Suprapubic skin (tissue), 4 donors: ENCODE measurements at places on chromosomes 5 and 9. TPM values are rescaled to one million over a fixed set of nuclear protein-coding genes. Genes with fewer than 3 reads are reported as not detected.

GRCh38 chr9:37382161-37382981, 40.1 kb upstream of the GRHPR start:
- DNase-seq: no peak

- no peak for DNase-seq
Observed at GRCh38 chr5:125950012-125950615, 473.1 kb upstream of the GRAMD2B start.

GRCh38 chr9:113465599-113466140, 2.1 kb downstream of the RGS3 start:
- DNase-seq: no peak

The NXNL2 gene
- not detected for total RNA-seq

DNA sequence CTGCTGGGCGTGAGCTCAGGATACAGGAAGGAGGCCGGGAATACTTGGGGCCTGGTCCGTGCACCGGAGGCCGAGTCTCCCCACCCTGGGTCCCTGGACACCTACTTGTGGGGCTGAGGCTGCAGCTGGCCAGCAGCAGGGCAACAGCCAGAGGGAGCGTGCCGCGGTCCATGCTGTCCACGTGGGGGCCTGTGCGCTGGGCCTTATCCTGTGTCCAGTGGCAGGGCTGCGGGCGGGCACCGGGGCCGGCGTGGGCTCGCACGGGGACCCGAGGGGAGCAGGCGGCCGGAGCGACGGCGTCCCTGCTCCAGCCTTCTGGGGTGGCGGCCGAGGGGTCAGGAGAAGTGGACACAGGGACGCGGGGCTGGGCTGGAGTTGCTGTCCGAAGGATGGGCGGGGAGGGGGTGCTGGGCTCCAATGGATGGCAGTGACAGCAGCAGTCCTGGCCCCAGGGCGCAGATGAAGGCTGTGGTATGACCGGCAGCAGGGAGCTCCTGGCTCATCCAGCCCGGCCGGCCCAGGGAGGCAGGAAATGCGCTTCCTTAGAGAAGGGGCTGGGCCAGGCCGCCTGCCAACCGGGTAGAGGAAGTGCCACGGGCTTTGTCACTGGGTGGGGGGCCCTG, at the start of gene ENG:
Gene ENG, minus strand, starts transcription at position 475 of the 623 bp plus-strand sequence. Its CDS starts 303 bp downstream, at position 172.
- peak; percentile 88 for DNase-seq

- no peak for DNase-seq
Observed at GRCh38 chr9:122145592-122145863, 14.1 kb downstream of the NDUFA8 start.

DNA sequence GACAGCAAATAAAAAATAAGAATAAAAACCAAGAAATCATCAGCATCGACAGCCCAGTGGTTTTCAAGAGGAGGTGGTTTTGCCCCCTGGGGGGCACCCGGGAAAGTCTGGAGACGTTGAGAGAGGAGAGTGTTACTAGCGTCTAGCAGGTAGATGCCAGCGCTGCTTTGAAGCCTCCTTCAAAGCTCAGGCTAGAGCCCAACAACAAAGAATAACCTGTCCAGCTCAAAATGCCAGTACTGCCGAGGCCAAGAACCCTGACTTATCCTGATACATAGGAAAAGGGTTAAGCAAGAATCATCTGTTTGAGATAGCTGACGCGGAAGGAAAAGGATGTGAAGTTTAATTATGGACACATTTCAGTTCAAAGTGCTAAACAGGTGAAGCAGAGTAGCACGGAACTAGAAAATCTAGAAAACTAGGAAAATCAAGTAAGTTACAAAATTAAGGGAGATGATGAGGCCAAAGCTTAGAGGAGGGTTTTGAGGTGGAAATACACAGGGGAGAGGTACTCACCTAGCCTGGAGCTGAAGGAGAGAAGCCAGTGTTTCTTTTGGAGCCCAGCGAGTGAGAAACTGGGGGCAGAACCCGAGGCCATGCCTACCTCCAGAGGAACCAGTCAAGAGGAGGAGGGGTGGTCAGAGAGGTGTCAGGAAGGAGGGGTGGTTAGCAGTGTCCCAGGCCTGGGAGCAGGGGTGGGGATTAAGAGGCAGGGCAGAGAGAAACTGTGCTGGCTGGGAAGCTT, 121.0 kb upstream of the RETREG1 start:
- no peak for DNase-seq

DNA sequence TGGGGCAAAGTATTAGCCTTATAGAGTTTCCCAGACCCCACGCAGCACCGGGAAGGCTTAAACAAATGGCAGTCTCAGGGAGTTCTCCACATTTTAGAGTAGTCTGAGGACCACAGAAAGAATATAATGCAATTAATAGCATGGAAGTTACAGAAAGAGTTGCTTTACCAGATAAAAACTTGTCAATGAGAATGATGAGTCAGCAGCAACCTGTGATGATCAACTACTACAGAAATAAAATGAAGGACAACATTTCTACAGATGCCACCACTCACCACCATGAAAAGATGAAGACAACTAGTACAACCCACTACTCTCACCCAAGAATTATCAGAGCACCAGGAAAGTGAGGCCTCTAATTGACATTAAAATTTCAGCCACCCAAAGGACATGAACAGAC, 120.7 kb downstream of the NR2F1-AS1 start:
- no peak for DNase-seq

GRCh38 chr9:71571186-71571585, 197.1 kb downstream of the CEMIP2 start:
- no peak for DNase-seq

- no peak for DNase-seq
Observed at GRCh38 chr9:122791872-122792669, 3.3 kb downstream of the OR5C1 start.

The CARTPT gene
- total RNA-seq: not detected

The EQTN gene
- total RNA-seq: not detected

- no peak for DNase-seq
Observed at GRCh38 chr5:171871711-171872110, 86.1 kb downstream of the SMIM23 start.

The IFNA21 gene
- total RNA-seq: not detected

- DNase-seq: peak; percentile 80
Observed at GRCh38 chr5:172450861-172451695, 3.2 kb downstream of the SH3PXD2B start.

The MRPL22 gene
- total RNA-seq: 17.5 TPM

GRCh38 chr9:109440797-109441287, 57.3 kb downstream of the PTPN3 start:
- DNase-seq: no peak

DNA sequence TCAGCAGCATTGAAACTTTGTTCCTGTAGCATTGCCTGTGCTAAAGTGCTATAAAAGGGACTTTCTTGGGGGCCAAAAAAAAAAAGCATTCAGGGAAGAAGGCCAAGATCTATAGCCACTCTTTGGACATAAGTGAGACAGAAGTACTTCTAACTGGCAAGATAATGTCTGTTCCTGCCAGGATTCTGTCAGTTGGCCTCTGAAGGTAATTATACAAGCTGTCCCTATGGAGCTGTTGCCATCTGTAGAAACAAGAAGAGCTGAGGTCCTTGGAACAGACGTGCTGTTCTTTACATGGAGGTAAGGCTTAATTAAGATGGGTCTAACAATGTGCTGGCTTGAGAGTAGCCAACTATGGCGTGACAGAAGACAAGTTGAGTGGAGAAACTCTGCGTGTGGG, 9.7 kb downstream of the KIF20A start:
- no peak for DNase-seq

DNA sequence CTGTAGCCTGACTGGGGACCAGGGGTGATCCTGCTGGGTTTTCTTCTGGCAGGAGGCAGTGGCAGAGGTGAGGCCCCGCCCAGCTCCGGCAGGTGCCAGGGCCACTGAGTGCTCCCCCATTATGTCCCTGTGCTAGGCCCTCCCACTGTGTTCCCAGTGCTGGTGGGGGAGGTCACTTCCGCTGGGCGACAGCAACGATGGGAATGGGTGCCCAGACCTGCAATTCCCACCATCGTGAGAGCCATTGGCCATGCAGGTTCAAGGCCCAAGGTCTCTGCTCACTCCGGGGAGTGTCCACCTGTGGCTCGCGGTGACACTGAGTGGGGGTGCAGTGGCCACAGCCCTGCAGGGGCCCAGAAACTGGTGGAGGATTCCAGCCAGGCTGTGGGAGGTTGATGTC, 98.6 kb downstream of the RXRA start:
- DNase-seq: no peak

GRCh38 chr9:18786911-18787650, 245.9 kb downstream of the SAXO1 start:
- DNase-seq: no peak
